Omental fat pad (tissue), 4 donors: ENCODE measurements at places on chromosomes 6 and 20. TPM values are rescaled to one million over a fixed set of nuclear protein-coding genes. Genes with fewer than 3 reads are reported as not detected.

Gene SLA2
- 1.6 TPM for total RNA-seq

Gene SLC35D3
- not detected for total RNA-seq

Gene ADGRF1
- total RNA-seq = not detected

Gene SIM1
- total RNA-seq = not detected

Gene IL17F
- total RNA-seq = not detected

Gene LY86
- 10.9 TPM for total RNA-seq

Gene TSBP1
- total RNA-seq = not detected

Gene AGER
- 1.3 TPM for total RNA-seq

Gene SLC22A1
- 2.5 TPM for total RNA-seq

Gene CST4
- total RNA-seq = not detected

Gene TSPO2
- not detected for total RNA-seq

Gene TBX18
- total RNA-seq = 2.3 TPM

Gene PRICKLE4
- total RNA-seq = 8.2 TPM

Gene KIAA1755
- 1.2 TPM for total RNA-seq
